ENCODE measurements at places on chromosomes 1 and 21. TPM values are rescaled to one million over a fixed set of nuclear protein-coding genes. Genes with fewer than 3 reads are reported as not detected.

Gene ATP1A4
- not detected for polyA plus RNA-seq

Gene CNR2
- not detected for polyA plus RNA-seq

Gene CFHR3
- not detected for polyA plus RNA-seq

Gene PRR9
- polyA plus RNA-seq = not detected

Gene PAQR6
- 1.6 TPM for polyA plus RNA-seq

Gene TINAGL1
- polyA plus RNA-seq = 555 TPM

Gene FDPS
- polyA plus RNA-seq = 508 TPM

Gene UTS2
- not detected for polyA plus RNA-seq

Gene TNFRSF25
- 52.9 TPM for polyA plus RNA-seq

Gene KRTAP19-1
- polyA plus RNA-seq = not detected

Gene C1orf159
- 16.1 TPM for polyA plus RNA-seq

Data from endothelial cell of umbilical vein (primary cell).